ENCODE measurements at places on chromosomes 1 and 21.

- no peak for DNase-seq
Observed at GRCh38 chr1:169878498-169878897, 15.2 kb downstream of the SCYL3 start.

DNA sequence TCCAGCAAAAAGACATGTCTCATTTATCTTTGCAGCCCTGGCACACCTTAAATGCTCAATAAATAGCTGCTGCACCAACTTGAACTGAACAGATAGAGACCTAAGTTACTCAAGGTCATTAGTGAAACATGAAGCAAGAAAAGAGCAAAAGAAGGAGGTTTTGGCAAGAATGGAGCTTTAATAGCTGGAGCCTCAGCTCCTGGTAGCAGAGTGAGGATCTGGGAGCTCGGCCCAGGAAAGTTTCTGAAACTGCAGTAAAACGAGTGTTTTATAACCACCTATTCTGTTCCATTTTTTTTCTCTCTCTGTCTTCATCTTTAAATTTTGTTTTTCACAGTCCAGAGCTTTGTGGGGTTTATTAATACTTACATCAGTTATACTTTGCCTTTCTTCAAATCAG, 207.5 kb downstream of the SETD4 start:
- no peak for DNase-seq

DNA sequence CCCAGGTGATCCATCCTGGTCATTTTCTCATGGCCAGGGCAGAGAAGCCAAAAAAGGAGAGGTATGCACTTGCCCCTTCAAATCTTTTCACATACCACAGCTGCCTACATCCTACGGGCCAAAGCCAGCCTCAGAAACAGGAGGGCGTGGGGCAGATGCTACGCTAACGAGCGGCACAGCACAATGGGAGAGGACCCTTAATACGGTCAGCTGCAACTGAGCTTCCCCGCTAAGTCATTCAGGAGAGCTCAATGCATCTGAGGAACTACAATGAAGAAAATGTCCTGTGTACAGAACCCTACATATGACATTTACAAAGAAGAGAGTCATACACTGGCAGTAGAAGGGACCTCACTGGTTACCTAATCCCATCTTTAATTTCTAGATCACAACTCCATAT, 78.2 kb downstream of the PGBD5 start:
- no peak for DNase-seq

GRCh38 chr21:29056538-29057050, 16.9 kb downstream of the CCT8 start:
- DNase-seq, result no peak

DNA sequence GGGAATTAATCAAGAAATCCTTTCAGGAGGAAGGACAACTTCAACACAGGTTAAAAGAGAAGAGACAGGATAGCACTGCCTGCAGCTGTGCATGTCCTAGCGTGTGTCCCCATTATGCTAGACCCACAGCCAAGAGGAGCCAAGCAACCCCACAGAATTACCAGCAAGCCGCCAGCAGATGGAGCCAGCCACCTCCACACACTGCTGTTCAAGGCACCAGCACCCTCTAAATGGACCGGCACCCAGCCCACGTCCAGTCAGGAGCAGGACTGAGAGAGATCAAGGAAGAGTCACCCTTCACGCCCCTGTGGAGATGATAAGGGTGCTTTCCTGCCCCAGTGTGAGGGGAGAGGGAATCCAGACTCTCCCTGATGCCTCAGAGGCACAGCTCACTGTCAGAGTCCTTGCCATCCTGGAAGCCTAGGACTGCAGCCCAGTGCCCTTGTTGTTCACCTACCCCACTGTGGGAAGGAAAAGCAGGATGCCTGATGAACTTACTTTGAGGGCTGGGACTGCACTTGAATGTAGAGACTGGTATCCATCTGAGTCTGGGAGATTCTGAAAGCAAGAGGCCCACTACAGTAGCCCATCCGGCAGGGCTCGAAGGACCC, 37.1 kb upstream of the CTTNBP2NL start:
- peak; percentile 68 for DNase-seq

GRCh38 chr1:175200678-175201521, 8.3 kb upstream of the KIAA0040 start:
- DNase-seq, result no peak

- DNase-seq, result no peak
Observed at GRCh38 chr1:54695221-54695620, 20.4 kb upstream of the TTC4 start.

DNA sequence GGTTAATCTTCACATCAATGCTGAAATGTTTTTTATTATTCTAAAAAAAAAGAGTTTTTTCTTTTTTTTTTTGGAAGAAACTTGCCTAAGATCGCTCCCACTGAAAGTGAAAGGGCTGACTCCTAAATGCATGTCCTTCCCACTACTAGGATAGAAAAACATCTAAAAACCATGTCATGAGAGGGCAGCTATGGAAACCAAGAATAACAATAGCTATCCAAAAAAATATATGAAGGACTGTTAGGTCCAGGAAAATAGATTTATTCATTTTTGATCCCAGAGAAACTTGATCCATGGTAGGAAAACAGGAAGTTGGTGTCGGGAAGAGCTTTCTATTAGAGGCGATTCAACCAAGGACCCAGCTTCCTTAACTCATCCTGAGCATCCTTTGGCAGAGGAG, 23.1 kb upstream of the ROR1 start:
- DNase-seq, result no peak

DNA sequence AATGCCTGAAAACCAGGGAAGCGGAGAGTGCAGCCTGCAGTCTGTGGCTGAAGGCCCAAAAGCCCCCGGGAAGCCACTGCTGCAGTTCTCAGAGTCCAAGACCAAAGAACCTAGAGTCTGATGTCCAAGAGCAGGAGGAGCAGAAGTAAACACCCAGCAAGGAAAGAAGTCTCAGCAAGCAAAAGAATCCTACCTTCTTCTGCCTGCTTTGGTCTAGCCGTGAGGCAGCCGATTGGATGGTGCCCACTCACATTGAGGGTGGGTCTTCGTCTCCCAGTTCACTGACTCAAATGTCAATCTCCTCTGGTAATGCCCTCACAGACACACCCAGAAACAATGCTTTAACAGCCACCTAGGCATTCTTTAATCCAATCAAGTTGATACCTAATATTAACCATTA, 217.5 kb downstream of the PLA2G4A start:
- DNase-seq, result no peak

- no peak for DNase-seq
Observed at GRCh38 chr1:206961668-206962067, 8.6 kb downstream of the FCAMR start.

DNA sequence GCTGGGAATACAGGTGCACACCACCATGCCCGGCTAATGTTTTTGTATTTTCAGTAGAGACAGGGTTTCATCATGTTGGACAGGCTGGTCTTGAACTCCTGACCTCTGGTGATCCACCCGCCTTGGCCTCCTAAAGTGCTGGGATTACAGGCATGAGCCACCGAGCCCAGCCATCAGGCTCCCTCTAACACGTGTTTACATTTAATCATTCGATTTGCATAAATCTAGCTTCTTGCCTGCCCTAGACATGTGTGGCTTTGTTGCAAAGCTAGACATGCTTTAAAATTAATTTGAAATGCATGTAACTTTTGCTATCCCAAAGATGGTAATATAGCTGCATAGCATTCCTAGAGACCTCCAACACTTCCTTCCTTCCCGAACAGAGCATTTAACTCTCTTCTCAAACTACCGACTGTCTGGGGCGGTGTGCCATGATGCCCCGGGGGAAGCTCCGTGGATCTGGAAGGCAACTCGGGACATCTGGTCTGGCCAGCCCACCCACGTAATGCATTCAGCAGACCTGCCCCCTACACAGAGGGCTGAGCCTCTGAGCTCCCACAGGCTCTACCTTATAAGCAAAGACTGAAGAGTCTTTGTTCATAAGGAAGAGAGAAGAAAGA, 34.6 kb upstream of the NID1 start:
- no peak for DNase-seq

DNA sequence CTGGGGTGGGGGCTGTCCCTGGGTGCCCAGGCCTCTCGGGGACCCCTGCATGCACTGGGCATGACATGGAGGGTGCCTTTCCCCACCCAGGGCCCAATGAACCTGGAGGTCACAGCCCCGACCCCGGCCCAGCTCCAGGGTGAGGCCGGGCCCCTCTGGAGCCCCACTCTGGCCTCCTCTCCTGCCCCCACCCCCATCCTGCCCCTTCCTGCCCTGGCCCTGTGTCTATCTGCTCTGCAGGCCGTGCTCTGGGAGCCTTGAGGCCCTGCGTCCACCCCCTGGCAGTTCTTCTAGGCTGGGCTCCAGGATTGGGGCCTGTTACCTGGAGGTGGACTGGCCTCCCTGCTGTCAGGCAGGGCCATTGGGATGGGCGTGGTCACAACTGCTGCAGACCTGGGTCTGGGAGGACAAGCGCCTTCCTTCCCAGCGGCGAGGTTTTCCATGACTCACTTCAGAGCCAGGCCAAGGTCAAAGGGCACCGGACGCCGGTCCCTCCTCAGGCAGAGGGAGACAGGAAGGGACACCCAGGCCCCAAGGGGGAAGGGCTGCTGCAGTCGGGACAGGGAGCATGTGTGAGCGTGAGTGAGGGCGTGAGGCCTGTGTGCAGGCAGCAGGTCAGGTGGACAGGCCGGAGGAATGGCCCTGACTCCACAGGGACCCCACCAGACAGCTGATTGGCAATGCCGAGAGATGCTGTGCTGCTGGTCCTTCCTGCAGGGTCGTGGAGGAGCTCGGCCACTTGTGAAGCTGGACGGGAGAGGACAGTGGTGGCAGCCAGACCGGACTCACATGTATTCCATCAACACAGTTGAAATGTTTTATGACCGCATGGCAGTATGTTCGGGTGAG, 31.1 kb upstream of the POFUT2 start:
- no peak for DNase-seq

- no peak for DNase-seq
Observed at GRCh38 chr1:186683652-186684410, 3.6 kb upstream of the PTGS2 start.

DNA sequence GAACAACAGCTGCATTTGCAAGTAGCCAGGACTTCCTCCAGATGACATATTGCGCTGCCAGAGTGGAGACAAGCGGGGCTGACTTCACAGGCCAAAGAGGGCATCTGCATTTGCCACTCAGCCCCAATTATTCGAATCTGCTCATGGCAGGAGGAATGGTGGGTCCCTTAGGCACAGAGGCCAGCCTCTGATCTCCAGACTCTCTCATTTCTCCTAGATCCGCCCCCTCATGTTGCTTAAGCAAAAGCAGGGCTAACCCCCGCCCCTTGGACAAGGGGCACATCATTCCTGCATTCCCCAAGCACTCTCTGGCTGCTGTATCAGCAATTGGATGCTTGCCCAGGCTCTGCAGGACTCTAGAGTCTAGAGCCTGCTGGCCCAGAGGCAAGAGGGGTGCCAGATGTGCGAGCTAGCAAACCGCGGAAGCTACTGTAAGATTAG, 262.4 kb downstream of the ST6GALNAC3 start:
- DNase-seq, result no peak

Data from D341Med (cell line).